Islet precursor cell (in vitro differentiated cells): ENCODE measurements at places on chromosomes 12 and 14.
A peak's percentile ranks its signal among the peaks of the same experiment; 100 is the strongest.

- peak; percentile 7 for DNase-seq
Measured at GRCh38 chr12:112988224-112988623, 9.9 kb downstream of the OAS2 start.

GRCh38 chr14:55514819-55515490, 65.1 kb upstream of the KTN1 start:
- DNase-seq, result no peak

DNA sequence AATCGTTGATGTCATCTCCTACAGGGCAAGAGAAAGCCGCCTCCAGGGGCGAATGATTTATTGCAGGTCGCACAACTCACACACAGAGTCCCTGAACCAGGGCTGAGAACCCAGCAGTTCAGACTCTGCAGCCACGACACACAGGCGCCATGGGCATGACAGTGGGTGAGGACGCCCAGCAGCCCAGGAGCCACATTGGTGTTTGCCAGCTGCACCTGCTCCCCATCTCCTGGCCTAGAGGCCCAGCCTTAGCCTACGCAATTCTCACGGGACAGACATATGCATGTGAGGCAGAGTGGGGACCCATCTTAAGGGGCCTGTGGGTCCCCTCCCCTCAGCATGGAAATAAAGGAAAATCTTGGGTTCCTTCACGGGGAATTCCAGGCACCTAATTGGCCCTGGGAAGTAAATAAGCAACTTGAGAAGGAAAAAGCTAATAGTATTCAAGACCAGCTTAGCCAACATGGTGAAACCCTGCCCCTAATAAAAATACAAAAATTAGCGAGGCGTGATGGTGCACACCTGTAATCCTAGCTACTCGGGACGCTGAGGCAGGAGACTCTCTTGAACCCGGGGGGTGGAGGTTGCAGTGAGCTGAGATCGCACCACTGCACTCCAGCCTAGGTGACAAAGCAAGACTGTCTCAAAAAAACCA, 69.3 kb downstream of the RIMBP2 start:
- no peak for DNase-seq

DNA sequence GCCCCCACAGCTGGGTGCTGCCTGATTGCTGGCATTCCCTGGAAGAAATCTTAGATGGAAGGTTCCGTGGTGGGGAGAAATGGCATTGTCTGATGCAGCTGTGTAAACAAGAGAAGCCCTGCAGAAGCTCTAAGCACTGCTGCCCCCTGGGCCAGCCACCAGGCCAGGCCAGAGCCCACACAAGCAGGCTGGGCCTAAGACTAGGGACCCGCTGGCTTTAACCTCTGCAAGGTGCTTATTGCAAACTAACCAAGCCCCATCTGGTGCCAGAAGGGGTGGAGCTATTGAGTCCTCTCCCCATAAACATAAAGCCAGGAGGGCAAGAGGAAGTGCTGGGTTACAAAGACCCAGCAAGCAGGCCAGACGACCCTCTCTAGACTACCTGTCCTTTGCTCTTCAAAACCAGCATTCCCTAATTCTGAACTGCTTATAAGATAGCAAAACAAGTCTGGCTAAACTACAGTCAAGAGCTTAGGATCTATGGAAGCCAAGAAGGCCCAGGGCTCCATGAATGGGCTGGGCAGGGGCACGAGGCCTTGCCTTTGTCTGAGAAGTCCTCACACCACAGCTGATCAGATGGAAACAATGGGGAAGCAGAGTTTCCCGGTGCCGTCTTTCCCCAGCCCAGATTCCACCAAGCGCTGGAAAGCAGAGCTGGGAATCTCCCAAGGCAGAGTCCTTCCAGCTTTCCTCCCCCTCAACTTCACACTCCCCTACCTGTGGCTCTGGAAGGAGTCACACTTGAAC, 28.8 kb downstream of the P2RX4 start:
- DNase-seq, result no peak

DNA sequence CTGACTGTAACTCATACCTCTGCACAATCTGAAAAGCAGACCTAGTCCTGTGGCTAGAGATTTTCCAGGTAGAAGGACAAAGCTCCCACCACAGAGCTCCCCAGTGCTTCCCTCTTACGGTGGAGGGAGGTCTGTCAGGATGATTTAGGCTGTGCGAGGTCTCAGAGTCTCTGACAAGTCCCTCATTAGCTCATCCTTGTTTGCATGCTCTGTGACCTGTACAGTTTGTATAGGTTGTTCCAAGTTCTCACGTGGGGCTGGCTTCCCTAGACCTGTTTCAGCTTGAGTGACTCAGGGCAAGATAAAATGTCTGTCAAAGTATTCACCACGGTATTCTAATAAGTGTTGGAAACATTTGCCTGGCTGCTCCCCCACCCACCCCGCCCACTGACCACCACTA, 34.8 kb downstream of the ASCL1 start:
- no peak for DNase-seq

DNA sequence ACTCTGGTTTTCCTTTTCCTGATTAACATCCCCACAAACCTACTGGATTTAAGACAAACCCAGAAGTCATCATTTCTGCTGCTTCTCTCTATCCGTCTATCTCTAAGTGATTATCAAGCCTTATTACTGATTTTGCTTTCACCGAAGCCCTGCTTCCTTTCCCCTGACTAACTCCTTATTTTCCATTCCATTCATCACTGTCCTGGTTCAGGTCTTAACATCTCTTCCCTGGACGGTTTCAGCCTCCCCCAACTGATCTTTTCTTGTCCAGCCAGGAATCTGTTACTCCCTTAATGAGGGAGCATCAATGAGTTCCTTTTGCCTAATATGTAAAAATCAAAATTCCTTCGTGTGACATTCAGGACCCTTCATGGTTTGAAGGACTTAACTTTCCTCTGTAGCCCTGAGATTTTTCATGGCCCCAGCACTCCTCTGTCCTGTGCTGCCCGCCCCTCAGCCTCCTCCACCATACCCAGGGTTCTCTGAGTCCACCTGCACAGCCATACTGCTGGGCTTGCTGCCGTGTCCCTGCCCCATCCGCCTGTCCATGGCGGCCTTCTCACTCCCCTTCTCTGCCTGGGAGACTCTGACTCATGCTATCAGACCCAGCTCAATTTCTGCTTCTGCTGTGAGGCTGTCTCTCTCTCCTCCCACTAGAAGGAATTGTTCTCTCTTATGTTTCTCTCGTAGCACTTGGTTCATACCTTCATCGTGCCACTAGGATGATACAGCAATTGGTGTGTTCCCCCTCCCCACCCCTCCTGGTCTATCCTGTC, 167.8 kb upstream of the HIF1A start:
- DNase-seq, result peak; percentile 87

- DNase-seq, result no peak
Measured at GRCh38 chr12:77072833-77073495, 7.6 kb upstream of the E2F7 start.

DNA sequence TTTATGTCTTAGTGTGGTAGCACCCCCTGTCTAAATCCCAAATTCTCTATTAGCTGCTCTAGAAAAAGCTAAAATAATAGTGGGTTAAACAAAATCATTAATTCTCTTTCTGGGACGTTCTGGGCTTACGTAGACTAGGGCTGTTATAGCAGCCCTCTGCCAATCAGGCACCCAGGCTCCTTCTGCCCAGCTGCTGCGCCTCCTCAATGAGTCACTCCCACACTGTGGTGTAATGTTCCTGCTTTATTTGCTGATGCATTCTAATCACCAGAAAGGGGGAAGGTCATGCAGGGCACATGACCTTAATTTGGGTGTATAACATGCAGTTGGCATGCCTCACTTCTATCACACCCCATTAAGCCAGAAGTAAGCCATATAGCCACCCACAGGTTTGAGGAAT, 294.5 kb downstream of the GALC start:
- no peak for DNase-seq

- no peak for DNase-seq
Measured at GRCh38 chr14:30849354-30849753, 25.0 kb upstream of the COCH start.

GRCh38 chr14:55129086-55129427, at the start of gene LGALS3:
TSS of gene LGALS3 (plus strand) at chr14:55129252. CDS start at chr14:55137374, 8,122 bp downstream.
- peak; percentile 76 for DNase-seq

GRCh38 chr14:101992708-101993107, 28.3 kb downstream of the DYNC1H1 start:
- DNase-seq, result no peak

GRCh38 chr12:26643532-26644315, 189.3 kb downstream of the ITPR2 start:
- no peak for DNase-seq

DNA sequence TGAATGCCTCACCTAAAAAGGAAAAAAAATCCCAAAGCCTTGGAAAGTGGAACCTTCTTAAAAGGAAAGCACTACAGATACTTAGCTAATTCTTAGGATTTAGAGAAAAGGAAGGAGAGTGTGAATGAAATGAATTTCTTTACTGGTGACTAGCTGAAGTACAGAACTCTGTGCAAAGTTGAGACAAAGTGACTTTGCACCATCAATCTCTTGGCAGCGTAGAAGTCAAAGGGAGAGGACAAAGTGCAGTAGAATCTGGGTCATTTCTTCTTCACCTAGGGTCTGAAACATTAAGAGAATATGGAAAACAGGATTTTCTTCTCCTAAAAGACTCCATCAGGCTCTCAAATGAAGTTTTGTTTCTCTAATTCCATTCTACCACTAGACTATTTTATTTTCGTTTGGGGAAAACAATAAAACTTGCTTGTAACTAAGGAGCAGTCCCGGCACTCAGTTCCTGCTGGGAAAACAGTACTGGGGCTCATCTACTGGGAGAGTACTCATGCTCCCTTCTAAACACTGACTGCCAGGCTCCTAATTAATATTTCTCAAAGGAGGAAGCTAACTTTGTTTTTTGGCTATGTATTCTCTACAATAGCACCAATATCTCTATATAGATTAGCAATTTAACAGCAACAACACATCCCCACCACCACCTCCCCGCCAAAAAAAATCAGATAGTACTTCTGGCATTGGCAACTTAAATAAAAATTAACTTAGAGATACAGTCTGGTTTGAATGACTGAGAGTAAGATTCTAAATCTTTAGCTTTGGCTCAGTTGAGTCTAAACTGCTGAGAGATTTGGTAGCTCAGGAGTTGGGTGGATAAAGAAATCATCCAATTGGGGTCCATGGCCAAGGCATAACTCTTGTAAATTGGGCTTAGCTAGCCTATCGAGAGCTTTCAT, 110.7 kb downstream of the SLC15A5 start:
- DNase-seq, result no peak

DNA sequence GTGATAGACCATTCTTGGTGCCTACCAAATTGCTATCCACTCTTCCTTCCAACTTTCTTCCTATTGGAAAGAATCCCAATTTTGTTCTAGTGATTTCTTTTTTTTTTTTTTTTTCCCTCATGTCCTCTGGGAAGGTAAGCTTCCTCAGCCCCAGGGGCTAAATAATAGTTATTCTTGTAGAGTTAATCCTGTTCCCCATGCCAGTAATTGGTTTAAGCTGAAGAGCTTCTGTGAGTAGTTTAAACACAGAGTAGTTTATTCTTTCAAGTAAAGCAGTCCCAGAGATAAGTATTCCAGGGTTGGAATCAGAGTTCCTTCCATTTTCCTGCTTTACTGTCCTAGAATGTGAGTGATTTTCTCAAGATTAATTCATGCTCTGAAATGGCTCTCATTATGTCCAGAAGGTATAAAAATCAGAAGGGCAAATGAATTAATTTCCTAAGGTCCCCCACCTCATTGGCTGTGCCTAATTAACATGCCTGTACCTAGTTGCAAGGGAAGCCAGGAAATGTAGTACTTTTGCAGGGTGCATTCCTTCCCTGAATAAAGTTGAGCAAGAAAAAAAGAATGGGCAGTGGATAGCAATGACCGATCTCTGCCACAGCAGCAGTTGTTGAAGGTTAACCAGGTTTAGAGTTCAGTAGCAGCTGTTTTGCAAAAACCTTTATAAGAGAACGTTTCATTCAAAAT, 97.8 kb downstream of the PLEKHA5 start:
- DNase-seq, result no peak

GRCh38 chr12:29858270-29858786, 74.6 kb upstream of the TMTC1 start:
- no peak for DNase-seq

DNA sequence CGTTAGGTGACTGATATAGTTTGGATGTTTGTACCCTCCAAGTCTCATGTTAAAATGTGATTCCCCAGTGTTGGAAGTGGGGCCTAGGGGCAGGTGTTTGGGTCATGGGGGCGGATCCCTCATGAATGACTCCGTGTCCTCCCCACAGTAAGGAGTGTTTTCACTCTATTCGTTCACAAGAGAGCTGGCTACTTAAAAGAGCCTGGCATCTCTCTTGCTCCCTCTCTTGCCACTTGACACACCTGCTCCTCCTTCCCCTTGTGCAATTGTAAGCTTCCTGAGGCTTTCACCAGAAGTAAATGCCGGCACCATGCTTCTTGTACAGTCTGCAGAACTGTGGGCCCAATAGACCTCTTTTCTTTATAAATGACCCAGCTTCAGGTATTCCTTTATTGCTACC, 2.6 kb downstream of the IFI27L2 start:
- no peak for DNase-seq

DNA sequence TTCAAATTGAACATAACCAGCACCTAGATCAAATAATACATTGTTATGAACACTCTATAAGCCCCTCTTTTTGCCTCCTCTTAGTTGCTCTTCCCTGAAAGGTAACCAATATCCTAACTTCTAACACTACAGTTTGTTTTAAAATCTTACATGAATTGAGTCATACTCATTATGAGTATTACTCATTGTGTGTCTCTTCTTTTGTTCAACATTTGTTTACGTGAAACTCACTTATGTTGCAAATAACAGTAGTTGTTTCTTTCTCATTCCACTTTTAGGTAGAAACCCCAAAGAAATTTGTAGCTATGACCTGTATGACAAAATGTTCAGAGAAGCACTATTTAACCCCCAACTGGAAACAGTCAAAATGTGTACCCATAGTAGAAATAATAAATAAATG, 6.6 kb downstream of the LRRC9 start:
- DNase-seq, result no peak

GRCh38 chr14:74596741-74597450, 15.1 kb downstream of the LTBP2 start:
- DNase-seq, result no peak

DNA sequence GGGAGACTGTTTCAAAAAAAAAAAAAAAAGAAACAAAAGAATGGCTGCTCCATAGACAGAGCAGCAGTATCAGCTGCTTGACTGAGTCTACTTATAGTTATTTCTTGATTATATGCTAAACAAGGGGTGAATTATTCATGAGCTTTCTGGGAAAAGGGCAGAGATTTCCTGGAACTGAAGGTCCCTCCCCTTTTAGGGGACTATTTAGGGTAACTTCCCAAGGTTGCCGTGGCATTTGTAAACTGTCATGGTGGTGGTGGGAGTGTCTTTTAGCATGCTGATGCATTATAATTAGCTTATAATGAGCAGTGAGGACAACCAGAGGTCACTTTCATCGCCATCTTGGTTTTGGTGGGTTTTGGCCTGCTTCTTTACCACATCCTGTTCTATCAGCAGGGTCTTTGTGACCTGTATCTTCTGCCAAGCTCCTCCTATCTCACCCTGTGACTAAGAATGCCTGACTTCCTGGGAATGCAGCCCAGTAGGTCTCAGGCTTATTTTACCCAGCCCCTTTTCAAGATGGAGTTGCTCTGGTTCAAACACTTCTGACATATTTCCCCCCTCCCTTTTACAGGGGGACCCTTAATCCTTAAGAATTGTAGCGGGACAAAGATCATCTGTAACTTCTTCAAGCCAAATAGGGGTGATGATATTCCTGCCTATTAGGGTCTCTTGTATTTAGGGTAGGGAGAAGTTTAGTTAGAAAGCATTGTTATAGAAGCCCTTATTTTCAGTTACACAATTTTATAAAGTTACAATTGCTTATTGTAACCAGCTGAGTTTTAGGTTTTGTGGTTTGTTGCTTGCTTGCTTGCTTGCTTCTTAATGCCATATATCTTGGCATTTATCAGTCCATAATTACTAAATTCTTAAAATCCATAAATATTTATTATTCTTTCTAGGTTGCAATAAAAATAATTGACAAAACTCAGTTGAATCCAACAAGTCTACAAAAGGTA, 42.5 kb downstream of the MARK3 start:
- peak; percentile 80 for DNase-seq
